Stimulated activated CD8-positive, alpha-beta memory T cell treated with anti-CD3 and anti-CD28 coated beads, Interleukin-2, amount 100 ng/mL, for 48 hours (primary cell): ENCODE measurements at places on chromosomes 5 and 9.
A peak's percentile ranks its signal among the peaks of the same experiment; 100 is the strongest.

DNA sequence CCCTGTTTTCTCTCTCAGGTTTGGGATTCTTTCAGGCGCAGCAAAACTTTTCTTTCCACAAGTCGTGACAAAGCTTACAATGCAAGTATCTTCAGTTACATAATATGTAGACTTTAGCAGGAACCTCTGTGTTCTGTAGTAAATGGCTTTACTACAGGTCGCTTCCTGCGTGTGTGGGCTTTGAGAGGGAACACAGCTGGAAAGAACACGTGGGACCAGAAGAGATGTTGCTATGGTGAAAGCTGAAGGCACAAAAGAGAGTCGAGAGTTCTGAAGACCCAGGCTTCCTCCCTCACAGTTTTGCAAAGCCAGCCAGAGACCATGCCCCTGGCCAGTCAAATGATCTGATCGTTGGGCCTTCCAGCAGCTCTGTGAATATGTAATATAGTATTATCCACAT is 4.0 kb downstream of the ANKRD55 start:
- DNase-seq, result no peak

DNA sequence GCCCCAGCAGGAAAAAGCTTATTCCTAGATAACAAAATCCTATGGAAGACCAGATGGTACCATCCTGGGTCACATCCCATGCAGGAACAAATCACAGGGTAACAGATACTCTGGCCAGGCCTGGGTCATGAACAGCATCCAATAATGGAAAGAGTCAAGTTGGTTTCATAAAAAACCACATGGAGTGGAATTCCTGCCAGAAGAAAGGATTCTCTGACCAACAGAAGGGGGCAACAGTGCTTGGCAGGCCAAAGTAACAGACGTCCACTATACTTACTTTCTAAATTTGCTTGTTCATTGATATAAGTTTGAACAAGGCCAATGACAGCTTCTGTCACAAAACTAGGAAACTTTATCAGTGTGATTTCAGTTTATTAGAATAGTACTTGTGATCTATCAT is 273.5 kb downstream of the ARRDC3 start:
- DNase-seq, result no peak

- DNase-seq, result peak; percentile 76
These were observed 31.6 kb downstream of the ANXA2R start for GRCh38 chr5:43008363-43009153.

DNA sequence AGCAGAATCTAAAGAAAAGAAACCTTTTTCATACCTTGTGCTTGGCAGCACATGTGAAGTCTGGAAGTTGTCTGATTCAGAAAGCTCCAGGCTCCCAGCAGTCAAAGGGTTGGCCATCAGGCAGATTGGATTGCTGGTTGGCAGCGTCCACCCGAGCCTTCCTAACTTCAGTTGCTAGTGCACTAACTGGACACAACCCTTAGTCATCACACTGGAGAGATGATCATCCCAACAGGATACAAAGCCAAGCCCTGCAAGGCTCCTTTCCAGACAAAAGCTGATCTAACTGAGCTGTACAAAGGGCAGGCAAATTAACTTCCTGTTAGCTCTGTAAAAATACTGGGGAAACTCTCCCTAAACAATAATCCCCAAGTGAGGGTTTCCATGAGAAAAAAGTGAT is 185.6 kb downstream of the SNX18 start:
- no peak for DNase-seq

GRCh38 chr5:73764586-73764985 is 138.6 kb downstream of the ARHGEF28 start:
- DNase-seq, result no peak
